ENCODE measurements at places on chromosomes 13 and 19.

- DNase-seq, result no peak
Measured at GRCh38 chr19:5828661-5829566, 10.6 kb downstream of the FUT6 start.

DNA sequence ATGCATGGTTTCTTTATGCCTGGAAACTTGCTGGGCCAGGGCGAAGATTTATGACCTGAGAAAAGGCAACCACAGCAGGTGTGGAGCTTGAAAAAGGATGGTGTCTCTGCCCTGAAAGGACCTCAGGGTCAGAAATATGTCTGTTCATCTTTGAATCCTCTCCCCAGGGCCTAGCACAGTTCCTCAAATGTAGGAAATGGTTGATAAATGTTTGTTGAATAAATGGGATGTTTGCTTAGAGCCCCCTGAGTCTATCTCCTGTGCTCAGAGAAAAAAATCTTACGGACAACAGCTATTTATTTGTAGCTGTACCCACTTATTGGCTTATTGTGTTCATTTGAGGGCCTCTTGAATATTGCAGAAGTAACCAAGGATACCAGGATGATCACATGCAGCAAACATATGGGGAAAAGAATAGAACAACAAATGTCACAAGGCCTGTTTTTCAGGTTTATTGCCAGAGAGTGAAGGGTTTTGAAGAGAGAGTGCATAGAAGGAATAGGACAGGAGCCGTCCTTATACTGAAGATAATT, 114.5 kb downstream of the KLF5 start:
- no peak for DNase-seq

DNA sequence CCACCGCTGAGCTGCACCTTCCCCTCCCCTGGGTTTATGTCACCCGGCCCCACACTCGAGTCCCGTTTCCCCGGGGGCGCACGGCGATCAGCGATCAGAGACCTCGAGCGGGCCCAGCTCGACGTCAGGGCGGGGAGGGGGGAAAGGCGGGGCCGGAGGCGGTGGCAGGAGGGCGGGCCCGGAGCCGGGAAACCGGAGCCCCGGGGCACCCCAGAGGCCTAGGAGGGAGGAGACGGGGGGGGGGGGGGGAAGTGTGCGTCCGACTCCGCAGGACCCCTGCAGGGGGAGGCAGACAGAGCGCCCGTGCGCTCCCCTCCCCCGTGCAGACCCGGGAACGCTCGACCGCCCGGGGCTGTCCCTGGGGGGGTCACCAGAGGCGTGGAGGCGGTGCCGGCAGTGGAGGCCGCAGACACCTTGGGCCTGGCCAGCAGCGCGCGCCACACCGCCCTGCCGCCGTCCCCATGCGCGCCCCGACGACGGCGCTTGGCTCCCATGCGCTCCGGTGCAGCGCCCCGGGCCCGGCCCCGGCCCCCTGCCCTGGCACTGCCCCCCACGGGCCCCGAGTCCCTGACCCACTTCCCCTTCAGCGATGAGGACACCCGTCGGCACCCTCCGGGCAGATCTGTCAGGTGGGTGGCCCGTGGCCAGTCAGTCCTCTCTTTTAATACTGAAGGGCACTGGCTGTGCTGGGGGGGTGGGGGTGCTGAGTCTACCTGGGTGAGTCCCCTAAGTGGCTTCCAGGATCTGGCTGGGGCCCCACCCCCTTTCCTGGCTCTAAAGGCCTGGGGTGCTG, 11.8 kb downstream of the PDE4A start:
- DNase-seq, result no peak

DNA sequence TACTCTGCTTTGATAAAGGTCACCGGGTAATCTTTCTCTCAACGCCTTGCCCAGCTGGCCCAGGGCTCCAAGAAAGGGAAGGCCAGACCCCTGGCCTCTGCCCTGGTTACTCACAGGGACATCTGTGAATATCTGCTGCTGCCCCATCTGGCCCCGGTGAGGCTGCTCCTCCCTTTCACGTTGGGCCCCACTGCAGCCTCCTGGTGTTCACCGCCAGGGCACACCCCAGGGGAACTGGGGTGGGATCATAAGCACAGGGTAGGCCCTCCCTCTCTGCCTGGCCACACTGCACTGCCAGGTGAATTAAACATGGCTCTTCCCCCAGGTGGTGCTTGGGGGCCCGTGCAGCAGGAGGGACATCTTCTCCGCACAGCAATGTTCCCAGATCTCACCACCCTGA, 12.7 kb downstream of the LAIR1 start:
- DNase-seq, result no peak

GRCh38 chr13:71255633-71256032, 611.4 kb downstream of the DACH1 start:
- DNase-seq, result no peak

DNA sequence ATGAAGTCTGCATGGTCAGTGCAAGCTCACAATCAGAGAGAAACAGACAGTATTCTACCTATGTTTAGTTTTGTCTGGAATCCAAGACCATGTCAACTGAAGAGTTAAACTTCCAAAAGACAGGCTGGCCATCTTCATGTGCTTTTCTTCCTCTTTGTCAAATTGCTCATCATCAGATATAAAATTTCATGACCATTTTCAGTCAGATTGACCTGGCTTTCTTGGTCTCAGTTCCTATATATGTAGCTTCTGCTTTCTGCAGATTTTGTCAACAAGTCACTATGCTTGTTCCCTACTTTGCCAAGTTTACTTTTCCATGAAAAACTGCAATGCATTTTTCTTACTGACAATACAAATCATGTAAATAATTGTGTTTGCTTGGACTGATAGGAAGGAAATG, 13.9 kb downstream of the SLC46A3 start:
- no peak for DNase-seq

GRCh38 chr13:113786262-113786841, 27.3 kb downstream of the TMEM255B start:
- DNase-seq, result no peak

DNA sequence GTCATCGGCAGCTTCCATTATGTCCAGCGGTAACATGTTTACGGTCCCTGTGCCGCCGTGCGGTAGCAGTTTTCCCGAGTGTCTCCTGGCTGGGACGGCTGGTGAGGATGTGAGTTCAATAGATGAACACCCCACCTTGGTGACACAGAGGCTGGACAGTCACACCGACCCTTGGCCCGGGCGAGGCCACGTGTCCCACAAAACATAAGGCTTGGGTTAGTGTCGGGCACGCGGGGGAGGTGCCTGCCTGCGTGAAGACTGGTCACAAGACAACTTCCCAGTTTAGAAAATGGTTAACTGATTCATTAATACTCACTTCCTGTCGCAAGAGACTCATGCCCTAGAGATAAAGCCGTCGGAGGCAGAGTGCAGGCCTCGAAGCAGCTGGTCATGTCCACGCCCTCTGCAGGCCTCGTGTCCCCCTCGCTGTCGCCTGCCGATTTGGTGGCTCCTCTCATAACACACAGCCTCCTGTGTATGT, 17.2 kb downstream of the RASA3 start:
- DNase-seq, result no peak

DNA sequence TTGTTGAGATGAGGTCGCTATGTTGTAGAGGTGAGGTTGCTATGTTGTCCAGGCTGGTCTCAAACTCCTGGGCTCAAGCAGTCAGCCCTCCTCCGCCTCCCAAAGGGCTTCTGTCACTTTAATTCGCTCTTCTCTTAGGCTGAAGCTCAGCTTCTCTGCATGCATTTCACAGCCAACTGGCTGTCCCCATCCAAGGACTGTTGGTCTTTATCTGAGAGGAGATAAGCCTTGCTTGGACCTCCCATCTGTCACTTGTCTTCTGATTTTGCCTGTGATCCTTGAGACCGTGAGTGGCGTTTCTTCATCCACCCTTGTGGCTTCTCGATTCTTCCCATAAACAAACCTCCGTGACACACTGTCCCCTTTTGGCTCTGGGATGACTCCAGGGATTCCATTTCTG, 24.4 kb downstream of the CERS1 start:
- no peak for DNase-seq

DNA sequence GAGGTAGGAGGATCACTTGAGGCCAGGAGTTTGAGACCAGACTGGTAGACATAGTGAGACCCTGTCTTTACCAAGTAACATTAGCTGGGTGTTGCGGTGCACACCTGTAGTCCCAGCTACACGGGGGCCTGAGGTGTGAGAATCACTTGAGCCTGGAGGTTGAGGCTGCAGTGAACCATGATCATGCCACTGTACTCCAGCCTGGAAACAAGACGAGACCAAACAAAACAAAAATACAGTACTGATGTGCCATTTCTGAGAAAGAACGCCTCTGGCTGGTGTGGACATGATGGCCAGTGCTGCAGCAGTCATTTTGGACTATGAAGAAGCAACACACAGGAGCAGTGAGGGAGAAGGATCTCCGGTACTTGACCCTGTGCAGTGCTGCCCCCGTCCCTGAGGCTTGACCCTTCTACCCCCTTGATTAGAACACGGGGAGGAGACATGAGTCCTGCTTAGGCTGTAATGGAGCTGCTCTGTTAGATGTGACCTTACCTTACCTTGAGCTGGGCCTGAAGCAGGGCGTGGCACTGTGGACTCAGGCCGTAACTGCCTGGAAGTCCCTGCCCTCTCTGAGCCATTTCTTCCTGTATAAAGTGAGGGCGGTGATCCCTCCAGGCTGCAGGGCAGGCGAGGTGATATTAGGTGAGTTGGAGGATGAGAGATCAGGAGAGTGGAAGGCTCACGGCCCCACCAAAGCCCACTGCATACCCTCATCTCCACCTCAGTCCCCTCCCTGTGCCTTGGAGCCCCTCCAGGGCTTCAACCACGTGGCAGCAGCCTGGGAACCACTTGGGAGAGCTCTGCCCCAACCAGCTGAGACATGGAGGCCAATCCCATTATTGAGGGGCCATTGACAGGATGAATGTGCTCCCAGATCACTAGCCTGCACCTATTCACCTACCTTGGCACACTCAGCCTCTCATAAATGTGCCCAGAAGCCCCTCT, 5.9 kb downstream of the RPL18A start:
- no peak for DNase-seq

GRCh38 chr13:88188986-88189385, 517.8 kb downstream of the SLITRK5 start:
- DNase-seq, result no peak

- DNase-seq, result no peak
Measured at GRCh38 chr13:19345916-19346422, 164.3 kb upstream of the TUBA3C start.

DNA sequence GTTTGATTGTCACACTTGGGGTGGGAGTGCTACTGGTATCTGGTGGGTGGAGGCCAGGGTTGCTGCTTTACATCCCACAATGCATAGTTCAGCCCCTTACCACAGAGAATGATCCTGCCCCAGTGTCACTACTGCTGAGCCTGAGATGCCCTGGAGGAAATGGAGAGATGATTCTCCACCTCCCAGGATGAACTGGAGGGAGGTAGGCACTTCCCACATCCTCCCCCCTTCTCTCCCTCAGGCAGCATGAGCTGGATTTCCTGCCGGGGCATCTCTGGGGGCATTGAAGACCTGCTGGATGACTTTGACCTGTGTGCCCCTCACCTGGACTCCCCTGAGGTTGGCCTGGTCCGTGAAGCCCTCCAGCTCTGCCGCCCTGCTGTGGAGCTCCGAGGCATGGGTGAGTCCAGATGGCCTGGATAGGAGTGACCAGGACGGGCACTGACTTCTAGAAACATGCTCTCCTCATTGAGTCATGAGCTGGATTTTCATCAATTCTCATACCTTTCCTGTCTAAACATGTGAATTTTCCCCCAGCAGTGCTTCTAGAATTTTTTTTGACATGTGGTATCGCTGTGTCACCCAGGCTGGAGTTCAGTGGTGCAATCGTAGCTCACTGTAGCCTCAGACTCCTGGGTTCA, 45.3 kb downstream of the NWD1 start:
- no peak for DNase-seq

- DNase-seq, result no peak
Measured at GRCh38 chr13:58051807-58052375, 420.3 kb downstream of the PCDH17 start.

GRCh38 chr13:113158946-113159345, 498 bp downstream of the PROZ start:
- no peak for DNase-seq

DNA sequence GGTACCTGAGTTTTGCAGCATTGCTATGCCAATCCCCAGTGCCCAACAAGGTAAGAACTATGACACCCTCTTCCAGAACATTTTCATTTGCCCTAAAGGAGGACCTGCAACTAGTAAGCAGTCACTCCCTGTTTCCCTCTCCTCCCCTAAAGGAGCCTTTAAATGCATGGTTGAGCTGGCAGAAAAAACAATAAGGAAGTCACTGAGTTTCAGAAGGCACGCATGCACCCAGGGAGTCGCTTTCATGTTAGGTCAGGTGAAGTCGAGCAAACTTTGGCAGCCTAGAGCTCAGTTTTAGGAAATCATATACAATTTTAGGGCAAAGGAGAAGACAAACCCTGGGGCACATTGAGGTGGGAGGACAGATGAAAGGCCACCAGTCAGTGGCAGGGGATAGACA, 11.8 kb downstream of the NLRP11 start:
- no peak for DNase-seq

- DNase-seq, result no peak
Measured at GRCh38 chr13:59951011-59951410, 212.7 kb downstream of the DIAPH3 start.

- no peak for DNase-seq
Measured at GRCh38 chr13:29961036-29961670, 110.7 kb upstream of the UBL3 start.

DNA sequence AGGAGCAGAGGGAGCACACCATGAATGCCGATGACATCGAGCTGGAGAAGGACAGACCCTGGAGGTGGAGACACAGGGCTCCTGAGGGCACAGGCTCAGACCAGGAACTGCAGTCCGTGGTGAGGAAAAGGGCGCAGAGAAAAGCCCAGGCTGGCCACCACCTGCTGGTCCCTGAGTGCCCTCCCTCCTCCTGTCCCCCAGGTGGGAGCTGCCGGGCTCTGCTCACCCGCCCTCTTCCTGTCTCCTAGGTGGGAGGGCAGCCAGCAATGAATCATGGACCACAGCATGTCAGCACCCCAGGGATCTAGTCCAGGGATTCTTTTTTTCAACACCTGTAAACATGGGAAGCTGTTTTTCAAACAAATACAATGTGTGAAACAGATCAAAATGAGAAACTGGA, 94.6 kb upstream of the ARHGEF7 start:
- no peak for DNase-seq

DNA sequence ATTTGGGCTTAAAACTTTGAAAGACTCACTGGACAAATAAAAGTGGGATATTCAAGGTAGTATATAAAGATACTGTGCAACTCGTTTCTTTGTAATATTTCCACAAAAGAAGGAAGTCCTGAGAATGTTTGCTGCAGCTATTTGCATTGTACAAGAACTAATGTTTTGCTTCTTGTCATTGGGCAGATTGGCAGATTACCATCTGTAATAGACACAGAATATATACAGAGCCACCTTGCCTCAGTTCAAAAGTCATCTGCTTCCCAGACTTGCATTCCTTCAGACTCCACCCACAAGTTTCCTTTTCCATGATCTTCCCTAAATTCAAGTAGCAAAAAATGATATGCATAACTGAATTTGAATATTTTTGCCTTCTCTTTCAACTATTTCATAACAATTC, 145.1 kb downstream of the EFNB2 start:
- DNase-seq, result no peak

GRCh38 chr13:28557725-28558520, 63.0 kb upstream of the FLT1 start:
- no peak for DNase-seq

Measured in stimulated activated CD8-positive, alpha-beta memory T cell treated with anti-CD3 and anti-CD28 coated beads, Interleukin-7, amount 100 ng/mL, for 1 hour (primary cell).